ENCODE measurements at places on chromosomes 7 and 10.
A peak's percentile ranks its signal among the peaks of the same experiment; 100 is the strongest.

- no peak for DNase-seq
Measured at GRCh38 chr7:134694299-134694698, 47.6 kb downstream of the BPGM start.

- DNase-seq: no peak
Measured at GRCh38 chr10:14971867-14972448, 12.8 kb downstream of the MEIG1 start.

DNA sequence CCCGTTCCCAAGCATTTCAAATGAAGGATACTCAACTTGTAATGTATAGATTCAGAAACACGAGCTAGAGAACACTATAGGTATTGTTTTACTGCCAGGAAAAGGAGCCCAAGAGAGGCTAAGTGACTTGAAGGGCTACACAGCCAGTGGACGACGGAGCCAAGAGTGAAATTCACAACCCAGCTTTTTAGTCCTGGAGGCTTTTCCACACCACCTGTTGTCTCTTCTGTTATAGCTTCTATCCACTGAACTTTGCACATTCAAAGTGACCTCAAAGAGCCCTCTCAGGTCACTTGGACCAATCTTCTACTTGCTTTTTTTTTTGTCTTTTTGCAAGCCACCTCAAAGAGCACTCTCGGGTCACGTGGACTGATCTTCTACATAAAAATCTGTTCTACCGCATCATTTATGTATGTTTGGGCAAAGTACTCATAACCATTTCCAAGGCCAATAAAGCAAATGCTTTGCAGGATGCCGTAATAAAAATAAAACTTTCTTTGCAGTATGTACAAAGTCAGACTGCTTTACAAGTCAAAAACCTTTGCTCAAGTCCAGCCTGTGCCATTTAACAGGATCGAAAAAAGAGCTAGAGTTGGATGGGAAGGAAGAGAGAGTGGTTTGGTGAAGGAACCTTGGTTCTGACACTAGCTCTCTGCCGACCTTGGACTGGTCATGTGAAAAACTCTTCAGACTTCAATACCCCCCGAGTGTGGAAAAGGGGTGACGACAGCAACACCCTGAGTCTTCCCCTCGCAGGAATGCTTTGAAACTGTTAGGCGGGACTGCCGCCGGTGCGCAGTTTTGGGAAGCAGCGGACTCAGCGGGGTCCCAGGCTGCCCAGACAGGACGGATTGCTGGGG, 821 bp downstream of the SLC35B4 start:
- peak; percentile 13 for DNase-seq

GRCh38 chr7:56175771-56176170, 59.6 kb upstream of the NUPR2 start:
- DNase-seq: no peak

- DNase-seq: no peak
Measured at GRCh38 chr10:87723500-87723899, 63.8 kb downstream of the PAPSS2 start.

- no peak for DNase-seq
Measured at GRCh38 chr7:21355406-21355874, 72.4 kb upstream of the SP4 start.

DNA sequence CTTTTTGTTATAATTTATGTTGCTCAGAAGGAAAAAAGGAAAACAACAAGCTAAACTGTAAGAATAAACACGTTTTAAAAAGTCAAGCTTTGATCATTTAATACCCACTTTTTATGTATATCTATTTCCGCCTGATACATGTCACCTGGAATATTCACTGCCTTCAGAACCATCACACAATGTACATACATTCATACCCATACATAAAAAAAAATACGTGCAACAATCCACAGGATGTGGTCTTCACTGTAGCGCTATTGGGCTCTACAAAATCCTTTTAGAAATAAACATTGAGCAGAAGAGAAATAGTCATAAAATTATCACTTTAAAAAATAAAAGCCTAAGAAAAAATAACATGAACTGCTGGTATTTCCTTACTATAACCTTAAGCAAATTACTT, 1078.9 kb upstream of the LRRTM3 start:
- no peak for DNase-seq

DNA sequence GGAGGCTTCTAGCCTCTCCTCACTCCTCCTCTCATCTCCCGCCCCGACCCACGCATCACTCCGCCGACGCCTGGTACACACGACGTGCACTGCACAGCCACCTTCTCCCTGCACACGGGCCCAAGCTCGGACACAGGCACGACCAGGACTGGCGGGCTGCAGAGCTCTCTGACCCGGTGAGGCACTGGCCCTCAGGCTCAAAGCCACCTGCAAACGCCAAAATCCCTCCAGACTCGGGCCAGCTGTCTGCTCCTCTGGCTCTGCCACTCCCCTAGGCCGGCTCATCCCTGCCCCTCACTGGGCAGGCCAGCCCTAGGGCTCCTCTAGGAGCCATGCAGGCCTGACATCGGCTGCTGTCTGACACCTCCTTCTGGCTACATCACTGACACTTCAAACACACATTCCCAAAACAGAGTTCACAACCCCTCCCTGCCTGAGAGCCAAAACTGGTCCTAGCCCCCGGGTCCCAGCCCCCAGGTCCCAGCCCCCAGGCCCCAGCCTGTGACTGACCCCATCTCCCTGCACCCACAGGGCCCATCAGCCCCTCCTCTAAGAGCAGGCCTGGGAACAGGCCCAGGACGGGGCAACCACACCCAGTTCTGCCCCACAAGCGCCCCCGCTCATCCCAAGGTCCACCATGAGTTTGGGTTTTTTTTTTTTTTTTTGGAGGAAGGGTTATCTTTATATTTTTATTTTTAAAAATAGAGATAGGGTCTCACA, 35.1 kb downstream of the MAD1L1 start:
- DNase-seq: no peak

Data from RWPE1 (cell line).